Fibroblast of upper back skin (primary cell): ENCODE measurements at places on chromosomes 3 and 15.
A peak's percentile ranks its signal among the peaks of the same experiment; 100 is the strongest.

DNA sequence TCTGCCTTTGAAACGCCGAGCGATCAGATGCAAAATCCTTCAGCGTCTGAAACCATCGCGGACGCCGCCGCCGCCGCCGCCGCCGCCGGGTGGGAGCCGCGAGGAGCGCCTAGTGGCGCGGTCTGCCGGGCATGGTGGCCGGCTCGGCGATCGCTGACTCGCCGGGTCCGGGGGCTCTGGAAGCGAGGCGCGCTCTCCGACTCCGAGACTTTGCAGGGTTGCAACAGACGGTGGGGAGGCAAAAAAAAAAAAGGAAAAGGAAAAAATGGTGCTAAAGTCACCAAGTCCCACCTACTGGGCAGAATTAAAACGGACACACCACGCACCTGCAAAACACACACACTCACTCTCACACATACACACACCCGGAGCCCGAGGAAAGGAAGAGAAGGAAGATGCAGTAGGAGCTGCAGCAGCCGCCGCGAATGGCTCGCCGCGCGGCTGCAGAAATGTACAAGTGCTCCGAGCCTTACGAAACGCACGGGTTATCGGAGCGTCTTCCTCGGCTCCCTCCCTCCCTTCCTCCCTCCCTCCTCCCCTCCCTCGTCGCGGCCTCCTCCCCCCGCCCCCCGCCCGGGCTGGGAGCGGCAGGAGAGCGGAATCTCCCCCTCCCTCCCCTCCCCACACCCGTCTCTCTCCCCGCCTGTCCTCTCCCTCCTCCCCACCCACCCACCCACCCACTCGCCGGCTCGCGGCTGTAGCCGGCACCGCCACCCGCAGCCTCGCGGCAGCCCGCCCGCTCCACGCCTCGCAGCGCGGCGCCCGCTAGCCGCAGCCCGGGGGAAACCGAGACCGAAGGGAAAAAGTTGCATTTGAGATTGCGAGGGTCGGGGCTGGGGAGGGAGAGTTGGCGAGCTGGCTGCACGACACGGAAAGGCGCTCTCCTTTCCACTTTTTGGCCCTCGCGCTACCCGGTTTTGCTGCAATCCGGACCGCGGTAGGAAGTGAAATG, at the start of gene NTRK3:
TSS of gene NTRK3 (minus strand) at position 461 of the 952 bp plus-strand sequence. CDS start 586 bp downstream, outside the sequence.
- peak; percentile 10 for DNase-seq

- no peak for DNase-seq
Measured at GRCh38 chr3:153679714-153680113, 441.5 kb upstream of the ARHGEF26 start.

GRCh38 chr3:11764931-11765363, 81.7 kb downstream of the TAMM41 start:
- peak; percentile 75 for DNase-seq

DNA sequence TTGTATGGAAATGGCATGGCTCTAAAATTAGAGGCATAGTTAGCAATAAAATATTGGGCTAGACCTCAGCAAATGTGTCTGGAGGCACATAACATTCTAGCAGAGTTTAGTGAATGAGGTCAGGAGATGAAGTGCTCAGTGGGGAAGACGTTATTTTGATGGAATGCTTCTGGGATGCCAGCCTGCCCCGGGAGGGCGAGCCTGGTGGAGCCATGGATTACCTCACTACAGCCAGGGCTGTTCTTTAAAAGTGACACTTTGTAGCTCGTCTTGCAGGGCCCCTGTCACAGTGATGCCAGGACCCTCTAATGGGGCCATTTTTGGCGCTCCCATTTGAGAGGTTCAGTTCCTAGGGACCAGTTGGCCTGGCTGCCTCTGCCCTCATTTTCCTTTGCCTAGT, 48.5 kb downstream of the PXYLP1 start:
- peak; percentile 39 for DNase-seq

DNA sequence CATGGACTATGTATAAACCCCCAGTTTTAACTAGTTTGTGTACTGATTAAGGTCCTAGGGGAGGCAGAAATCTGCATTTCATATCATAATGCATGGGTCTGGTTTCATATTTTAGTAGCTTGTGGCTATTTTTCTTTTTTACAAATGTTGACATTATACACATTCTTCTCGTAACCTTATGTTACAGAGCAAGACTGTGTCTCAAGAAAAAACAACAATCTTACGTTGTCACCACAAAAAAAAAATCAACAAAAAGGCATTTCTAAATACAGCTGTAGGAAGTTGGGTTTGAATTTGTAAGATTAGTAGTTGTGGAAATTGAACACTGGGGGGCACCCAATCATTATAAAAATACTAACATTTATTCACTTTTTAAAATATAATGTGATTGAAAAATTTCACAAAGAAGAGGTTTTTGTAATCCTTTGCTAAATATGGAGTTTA, 17.9 kb downstream of the SERP1 start:
- peak; percentile 27 for DNase-seq

- peak; percentile 28 for DNase-seq
Measured at GRCh38 chr15:80730387-80730786, 35.3 kb downstream of the ABHD17C start.

- DNase-seq = peak; percentile 96
Measured at GRCh38 chr3:132543011-132543739, 53.9 kb upstream of the ACKR4 start.

GRCh38 chr3:140505213-140505612, 172.7 kb upstream of the TRIM42 start:
- no peak for DNase-seq

DNA sequence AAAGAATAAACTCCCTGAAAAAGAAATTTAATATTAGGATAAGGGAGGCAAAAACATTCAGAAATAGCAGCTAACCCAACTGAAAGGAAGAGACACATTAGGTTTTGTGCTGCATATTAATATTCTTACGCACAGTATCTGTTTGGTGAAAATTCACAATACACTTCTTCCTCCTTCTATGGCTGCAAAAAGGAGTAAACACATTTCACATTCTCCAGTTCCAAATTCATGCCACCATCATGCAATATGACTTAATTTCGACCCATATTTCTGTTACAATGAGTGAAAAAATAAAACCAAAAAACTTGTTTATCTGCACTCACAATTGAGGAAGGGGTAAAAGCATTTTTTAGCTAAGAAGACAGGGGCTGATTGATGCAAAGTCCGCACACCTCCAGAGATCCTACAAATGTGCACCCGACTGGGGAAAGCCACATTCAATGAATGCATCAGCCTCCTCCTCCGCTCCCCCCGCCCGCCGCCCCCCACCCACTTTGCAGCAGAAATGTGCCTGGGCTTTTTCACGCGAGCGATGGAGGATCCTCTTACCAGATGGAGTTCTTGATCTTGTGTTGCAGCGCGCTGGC, 1.0 kb downstream of the RFX7 start:
- DNase-seq = no peak

DNA sequence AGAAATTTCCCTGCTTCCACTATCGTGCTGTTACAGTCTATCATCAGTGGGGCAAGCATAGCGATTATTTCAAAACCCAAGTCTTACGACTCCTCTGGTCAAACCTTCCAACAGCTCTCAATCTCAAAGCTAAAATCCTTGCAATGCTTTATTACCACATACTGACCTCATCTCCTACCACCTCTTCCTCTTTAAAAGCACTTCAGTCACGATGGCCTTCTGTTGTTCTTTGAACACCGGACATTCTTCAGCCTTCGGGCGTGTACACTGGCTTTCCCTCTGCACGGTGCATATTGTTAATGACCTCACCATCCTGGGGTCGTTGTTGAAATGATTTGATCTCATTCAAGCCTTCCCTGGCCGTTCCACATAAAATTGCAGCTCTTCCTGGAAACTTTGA, 31.1 kb downstream of the MAGEL2 start:
- DNase-seq = no peak

DNA sequence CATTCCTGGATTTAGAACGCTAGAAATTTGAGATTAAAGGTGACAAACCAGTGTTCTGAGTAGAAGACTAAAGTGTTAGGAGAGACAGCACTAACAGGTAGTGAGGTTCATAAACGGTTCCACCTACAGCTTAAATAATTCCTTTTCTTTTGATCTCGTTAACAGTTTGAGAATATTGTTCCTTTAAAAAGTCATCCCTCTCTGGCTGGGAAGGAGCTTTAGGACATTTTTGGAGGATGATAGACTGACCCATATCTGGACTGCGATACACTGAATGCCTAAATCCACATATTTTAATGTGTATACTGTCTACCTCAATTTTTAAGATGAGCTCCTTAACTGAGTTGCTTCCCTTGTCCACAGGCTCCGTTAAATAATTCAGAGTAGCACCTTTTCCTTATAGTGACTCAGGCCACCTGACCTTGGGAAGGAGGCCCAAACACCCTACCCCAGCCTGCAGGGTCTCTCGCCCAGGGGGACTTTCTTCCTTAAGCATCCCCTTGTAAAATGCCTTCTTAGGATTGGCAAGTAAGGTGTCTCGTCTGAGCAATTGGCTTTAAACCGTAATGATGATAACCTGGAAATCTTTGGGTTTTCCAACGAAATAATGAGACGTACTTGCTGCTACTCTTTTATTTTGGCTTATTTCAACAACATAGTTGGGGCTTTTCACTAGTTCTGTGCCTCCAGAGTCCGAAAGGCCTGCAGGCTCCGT, 3.3 kb downstream of the TRIM71 start:
- no peak for DNase-seq

DNA sequence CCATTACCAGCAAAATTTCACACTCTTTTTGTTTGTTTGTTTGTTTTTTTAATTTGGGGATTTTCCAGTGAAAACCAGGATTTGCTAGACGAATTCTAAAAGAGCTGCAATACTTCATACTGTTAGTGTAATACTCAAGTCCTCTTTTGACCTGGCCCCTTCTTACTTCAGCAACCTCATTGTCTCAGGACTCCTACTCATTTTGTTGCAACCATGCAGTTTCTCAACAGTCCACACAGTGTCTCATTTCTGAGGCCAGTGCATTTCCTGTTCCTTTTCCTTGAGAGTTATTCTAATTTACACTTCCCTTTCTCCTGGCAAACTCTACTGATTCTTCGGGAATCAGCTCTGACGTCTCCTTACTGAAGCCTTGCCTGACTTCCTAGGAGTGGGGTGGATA, 35.6 kb downstream of the NSUN3 start:
- DNase-seq = no peak

DNA sequence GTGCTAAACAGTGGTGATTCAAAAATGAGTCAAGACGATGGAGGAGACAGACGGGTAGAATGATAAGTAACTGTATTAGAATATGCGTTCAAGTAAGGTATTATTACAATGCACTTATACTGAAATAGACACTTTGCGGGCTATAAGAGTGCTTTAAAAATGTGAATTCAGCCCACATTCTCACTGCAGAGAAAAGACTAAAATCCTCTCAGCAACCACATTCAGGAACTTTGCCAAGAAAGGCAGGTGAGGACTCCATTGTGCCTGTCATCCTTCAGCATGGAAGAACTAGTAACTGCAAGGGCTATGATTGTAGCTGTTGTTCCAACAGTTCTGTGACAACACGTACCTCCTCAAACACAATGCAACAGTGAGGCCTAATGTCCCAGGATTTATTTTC, 272.0 kb downstream of the RORA start:
- no peak for DNase-seq

DNA sequence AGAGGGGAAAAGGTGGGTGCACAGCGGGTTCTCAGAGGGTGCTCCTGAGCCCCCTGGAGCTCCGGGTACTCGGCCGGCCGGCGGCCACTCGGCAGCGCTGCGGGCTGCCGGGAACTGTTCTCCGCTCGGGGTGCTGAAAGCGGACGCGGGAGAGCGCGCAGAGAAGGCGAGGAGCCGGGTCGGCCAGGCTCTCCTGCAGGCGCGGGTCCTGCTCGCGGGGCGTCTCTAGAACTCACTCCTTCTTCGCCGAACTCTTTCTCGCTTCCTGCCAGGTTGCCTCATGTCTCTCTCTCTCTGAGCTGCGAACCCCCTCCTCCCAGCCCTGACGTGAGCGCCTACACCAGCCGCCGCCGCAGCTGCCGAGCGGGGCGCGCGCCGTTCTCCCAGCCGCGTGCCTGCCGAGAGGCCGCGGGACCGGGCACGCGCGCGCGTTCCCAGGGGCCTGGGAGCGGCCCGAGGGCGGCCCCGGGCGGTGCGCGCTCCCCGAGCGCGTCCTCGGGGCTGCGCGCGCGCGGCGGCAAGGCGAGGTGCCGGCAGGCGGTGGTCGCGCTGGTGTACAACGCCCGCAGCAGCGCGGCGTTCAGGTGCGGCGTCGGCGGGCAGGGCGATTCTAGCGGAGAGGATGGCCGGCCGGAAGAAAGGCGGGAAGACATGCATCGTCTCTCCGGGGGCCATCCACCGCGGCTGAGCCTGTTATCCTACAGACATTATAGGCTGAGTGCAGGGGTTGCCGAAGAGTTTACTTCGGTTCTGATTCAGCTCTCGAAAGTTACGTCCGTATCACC, at the start of gene PEX5L:
TSS of gene PEX5L (minus strand) at position 267 of the 785 bp plus-strand sequence. CDS start 338 bp downstream, outside the sequence.
- DNase-seq = peak; percentile 65

DNA sequence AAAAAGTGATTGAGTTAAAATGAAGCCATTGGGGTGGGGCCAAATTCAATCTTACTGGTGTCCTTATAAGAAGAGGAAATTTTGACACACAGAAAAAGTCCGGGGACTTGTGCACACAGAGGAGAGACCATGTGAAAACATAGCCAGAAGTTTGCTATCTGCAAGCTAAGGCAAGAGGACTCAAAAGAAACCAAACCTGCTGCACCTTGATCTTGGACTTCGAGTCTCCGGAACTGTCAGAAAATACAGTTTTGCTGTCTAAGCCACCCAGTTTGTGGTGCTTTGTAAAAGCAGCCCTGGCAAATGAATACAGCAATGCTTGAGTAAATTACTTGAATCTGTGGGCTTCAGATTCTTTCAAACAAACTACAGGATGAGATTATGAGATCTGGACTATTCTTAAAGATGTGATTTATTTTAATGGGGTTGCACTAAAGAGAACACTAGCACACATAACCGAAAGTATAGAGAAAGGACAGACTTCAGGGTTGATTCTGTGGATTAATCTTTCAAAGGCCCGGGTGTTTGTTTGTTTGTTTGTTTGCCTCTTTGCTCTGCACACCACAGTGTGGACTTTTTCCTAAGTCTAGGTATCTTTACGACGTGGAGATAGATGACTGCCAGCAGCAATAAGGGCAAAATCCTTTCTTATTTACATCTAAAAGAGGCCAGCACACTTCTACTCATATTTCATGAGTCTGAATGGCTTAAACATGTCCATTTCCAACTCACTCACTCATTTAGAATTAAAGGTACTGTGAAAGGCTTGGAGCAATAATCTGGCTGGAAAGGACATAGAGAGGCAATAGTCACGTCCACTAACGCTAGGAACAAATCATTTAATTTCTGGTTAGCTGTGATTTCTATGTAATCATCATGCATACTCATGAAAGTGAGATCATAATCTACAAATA, 53.9 kb upstream of the SSR3 start:
- no peak for DNase-seq
